Mucosa of descending colon (tissue), 3 donors: ENCODE measurements at places on chromosomes 12 and 14. TPM values are rescaled to one million over a fixed set of nuclear protein-coding genes. Genes with fewer than 3 reads are reported as not detected.

GRCh38 chr12:120242275-120242799 is 23.2 kb downstream of the PXN start:
- no peak for DNase-seq

- DNase-seq: no peak
These were observed 7.7 kb upstream of the BCL7A start for GRCh38 chr12:122013791-122014590.

DNA sequence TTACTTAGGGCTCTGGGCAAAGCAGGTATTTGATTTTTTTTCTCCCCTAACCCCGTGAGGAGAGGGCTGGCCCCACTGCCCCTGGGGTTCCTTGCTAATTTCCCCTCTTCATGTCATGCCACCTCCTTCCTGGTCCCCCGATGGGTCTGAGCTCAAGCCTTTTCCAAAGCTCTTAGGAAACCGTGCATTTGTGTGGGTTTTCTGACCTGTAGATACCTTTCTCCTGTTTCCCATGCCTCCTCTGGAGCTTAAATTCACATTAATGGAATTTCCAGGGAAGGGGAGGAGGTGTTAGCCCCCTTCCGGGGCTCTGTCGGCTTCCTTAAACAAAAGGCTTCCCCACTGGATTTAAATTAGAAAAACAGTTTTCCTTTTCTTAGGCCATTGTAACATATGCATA is 12.6 kb downstream of the SFSWAP start:
- DNase-seq: no peak

DNA sequence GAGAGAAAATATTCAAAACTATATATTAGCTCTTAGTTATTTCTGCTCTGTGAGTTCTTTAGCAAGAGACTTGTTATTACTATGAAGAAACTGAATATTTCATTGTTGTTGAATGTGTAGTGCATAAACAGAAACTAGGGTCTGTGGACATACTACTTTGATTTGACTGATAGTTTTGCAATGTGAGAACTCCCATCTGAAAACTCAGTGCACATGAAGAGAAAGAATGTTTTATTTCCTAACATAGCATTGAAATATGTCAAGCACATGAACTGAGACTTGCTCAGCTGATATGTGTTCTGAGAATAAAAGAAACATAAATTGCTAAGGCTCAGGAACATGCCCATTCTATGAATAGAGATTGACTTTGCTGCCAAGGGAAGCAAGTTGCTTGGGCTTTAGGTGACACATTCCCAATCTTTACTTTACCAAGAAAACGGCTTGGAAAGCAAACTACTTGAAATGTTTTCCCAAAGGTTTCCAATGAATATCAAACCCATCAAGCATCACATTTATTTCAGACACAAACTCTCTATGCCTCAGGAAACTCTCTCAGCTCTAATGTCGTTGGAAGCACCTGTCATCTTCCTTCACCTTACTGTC is 290.4 kb downstream of the SLC16A7 start:
- DNase-seq: no peak

DNA sequence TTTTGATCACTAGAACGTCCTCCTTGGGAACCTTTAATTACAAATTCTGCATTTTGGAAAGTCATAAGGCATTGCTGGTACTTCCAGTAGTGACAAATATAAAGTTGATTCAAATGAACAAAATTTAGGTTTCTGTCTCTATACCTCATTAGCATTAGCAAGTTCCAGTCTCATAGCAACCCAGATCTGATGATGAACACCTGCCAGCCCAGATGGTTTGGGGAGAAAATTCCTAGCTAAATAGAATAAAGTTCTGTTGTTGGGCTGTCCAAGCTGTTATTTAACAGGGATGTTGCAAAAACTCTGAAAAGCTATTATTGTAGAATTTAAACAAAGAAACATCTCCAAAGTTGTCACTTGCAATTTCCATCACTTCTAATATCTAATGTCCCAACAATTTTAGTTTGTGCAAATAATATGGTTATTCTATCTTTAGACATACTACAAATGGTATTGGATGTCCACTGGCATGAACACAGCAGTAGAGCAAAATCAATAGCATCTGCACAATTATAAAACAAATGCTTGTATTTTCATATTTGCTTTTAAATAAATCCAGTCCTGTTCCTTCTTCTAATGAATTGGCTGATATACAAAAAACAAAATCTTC is 299.4 kb downstream of the SLC16A7 start:
- DNase-seq: no peak

GRCh38 chr12:68623059-68623458 is 12.4 kb downstream of the RAP1B start:
- DNase-seq: no peak

Gene KSR2
- total RNA-seq: 1.4 TPM

DNA sequence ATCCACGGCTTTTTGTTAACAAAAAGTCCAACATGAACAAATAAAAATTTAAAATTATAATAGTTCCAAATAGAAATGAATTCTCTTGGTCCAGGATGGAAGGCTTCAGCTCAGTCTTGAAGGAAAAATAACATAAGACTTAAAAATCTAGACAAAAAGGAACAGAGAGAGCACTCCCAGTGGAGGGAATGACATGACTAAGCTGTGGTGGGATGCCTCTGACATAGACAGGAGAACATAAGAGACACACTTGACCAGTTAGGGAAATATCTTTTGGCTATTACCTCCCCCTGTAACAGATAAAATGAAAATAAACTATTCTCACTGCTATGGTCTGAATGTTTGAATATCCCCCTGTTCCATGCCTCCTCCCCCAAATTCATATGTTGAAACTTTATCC is 106.8 kb downstream of the BBS10 start:
- DNase-seq: no peak
